ENCODE measurements at places on chromosomes 6 and 20. TPM values are rescaled to one million over a fixed set of nuclear protein-coding genes. Genes with fewer than 3 reads are reported as not detected.

GRCh38 chr6:75217193-75217592, 11.3 kb upstream of the COL12A1 start:
- DNase-seq, result peak; percentile 79

GRCh38 chr6:116941727-116942126, 64.7 kb downstream of the RFX6 start:
- DNase-seq, result no peak

The TNFRSF6B gene
- not detected for total RNA-seq

The SULF2 gene
- 104 TPM for total RNA-seq

All from M059J (cell line).